ENCODE measurements at places on chromosomes 16 and 17.
A peak's percentile ranks its signal among the peaks of the same experiment; 100 is the strongest.

- no peak for DNase-seq
These were observed 199.0 kb downstream of the MSI2 start for GRCh38 chr17:57455063-57455914.

DNA sequence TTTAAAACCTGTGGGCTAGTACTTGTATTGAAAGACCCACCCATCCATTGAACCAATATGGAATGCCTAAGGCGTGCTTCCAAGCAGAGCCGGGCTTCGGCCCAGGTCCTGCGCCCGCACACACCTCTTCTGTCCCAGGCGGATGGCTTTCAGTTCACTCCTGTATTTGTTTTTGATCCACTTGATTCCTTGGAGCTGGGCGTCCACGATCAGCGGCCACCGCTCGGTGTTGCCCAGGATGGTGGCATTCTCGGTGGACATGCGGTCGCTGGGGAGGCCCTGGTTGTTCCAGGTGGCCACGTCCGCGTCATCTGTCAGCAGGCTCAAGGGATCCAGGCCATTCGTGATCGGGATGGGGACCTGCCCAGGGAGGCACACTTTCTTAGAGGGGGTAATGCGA is 75.9 kb downstream of the PGS1 start:
- DNase-seq = no peak

- DNase-seq = no peak
These were observed 151.3 kb upstream of the PLCG2 start for GRCh38 chr16:81627729-81628244.

DNA sequence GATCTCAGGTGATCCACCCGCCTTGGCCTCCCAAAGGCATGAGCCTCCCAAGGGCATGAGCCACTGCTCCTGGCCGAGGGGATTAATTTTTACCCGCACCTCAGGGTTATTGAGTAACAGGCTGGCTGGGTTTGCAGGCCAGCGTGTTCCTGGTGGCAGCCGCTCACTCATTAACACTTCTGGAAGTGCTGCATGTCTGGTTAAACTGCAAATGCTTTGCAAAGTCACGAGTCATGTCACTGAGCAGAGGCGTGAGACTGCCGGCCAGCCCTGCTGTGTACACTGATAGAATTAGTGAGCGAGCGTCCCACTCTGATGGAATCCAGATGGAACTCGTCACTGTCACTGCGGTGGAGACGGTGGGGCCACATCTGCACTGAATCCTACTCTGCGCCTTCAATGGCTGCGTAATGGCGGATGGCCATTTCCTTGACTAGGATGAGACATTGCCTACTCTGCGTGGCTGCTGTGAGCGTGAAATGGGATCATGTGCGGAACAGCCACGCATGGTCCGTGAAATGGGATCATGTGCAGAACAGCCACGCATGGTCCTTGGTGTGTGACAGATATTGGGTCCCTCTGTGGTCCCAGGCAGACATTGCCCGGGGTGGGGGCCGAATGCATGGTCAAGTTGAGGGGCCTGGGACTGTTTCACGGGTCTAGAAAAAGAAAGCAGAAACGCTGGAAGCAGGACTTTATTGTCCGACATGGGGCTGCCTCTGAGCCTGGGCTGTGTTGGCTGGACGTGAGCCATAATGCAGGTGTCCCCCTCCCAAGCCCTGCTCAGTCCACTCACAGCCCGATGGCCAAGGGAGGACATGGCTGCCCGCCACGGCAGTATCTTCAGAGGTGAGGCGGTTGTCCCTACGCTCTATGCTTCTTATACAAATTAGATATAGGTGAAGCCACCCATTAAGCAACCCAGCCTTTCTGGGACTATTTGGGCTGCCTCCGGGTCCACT is 740 bp upstream of the SLC5A10 start:
- DNase-seq = peak; percentile 70

DNA sequence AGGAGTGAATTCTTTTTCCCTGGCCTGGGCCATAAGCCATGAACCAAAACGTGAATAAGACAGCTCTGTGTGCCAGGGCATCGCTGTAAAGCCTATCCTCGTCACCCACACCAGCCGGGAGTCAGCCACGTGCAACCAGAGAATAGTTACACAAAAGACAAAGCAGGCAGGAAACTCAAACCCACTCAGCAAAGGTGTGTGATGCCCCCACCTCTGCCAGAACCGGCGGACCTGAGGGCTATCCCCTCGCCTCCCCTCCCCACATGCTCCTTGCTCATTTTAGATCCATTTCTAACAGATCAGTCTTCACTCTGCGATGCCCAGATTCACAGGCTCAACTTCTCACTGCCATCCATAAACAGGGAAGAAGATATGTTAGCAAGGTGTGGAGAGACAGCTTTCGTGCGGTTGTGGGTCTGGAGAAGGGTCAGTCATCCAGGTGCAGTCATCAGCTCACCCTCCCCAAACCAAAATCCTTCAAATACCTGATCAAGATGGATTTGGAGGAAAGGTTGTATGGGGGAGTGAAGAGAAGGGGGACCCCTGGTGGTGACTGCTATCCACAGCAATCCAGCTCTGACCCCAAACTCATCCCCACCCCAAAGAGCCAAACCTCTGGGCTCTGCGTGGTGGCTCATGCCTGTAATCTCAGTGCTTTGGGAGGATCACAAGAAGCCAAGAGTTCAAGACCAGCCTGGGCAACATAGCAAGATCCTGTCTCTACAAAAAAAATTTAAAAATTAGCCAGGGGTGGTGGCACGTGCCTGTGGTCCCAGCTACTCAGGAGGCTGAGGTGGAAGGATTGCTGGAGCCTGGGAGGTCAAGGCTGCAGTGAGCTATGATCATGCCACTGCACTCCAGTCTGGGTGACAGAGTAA is 219.2 kb downstream of the C16orf78 start:
- peak; percentile 41 for DNase-seq

DNA sequence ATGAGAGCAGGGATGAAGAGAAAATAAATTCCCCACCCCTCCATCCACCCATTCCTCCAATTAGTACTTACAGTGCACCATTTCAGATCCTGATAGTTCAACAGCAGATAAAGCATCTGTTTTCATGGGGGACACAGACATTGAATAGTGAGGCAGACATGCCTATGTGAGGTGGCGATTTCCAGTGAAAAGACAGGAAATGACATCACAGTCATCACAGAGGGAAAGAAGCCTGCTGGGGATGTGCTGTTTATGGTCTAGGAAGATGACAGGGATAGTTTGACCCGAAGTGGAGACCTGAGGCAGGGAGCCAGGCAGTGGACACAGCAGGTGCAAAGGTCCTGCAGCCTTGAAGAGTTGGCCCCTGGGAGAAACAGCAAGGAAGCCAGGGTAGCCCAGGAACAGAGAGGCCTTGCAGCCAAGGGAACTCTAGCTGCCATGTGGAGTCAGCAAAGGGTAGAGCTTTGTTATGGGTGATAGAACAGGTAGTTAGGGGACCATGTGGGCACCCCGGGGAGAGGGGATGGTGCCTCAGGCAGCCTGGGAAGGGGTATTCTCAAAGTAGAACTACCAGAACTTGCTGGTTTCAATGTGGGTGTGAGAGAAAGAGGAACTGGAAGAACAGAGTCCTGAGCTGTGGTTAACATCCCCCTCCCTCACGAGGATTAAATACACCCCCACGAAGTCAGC is 256.6 kb downstream of the CPPED1 start:
- no peak for DNase-seq

GRCh38 chr17:73467651-73468050 is 155.8 kb upstream of the CDC42EP4 start:
- no peak for DNase-seq

DNA sequence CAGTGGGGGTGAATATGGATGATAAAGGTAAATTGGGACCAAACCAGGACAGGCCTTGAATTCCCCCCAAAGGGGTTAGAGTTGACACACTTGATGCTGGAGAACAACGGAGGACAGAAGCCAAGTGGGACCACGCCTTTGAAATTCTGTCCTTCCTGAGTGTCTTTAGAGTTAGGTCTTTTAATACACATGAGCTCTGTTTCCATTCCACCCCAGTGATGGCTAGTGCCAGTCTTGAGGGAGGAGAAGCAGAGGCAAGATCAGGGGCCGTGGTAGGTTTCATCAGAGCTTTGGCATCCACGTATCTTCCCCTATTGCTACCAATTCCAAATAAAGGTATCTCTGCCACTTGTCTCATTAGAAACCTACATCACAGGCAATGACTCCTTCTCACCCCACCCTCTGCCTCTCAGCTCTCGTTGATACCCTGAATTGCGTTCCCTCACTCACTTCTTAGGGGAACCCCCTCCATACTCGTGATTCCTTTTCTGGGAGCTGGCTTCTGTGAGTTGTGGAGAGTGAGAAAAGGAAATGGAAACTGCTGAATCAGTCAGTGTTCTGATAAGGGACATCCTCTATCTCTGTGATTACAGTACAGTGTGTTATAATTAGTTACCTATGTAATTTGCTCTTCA is 2.4 kb upstream of the CCL3L1 start:
- peak; percentile 55 for DNase-seq

- DNase-seq = no peak
These were observed 10.3 kb downstream of the KIFC3 start for GRCh38 chr16:57791893-57792461.
